ENCODE measurements at places on chromosomes 16 and 17.

GRCh38 chr17:17823433-17824118 is 13.2 kb downstream of the SREBF1 start:
- DNase-seq, result peak; percentile 68

- DNase-seq, result no peak
These were observed 65.1 kb downstream of the RTN4RL1 start for GRCh38 chr17:1959871-1960544.

GRCh38 chr17:80639658-80640057 is 95.0 kb downstream of the RPTOR start:
- no peak for DNase-seq

- no peak for DNase-seq
These were observed 5.8 kb upstream of the HOXB9 start for GRCh38 chr17:48631693-48632578.

DNA sequence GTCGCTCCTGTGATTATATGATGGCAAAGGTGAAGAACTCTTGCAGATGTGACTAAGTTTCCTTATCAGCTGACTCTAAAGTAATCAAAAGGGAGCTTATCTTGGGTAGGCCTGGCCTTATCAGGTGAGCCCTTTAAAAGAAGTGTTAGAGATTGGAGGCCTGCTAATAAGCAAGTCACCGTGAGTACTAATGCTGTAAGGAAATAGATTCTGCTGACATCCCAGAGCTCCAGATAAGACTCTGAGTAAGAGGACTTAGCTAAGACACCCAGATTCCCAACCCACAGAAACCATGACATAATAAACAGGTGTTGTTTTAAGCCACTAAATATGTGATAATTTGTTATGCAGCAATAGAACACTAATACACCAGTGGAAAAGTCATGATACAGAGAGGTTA is 99.9 kb upstream of the FAM20A start:
- DNase-seq, result no peak

Data from stromal cell of bone marrow (primary cell).